ENCODE measurements at places on chromosomes 2 and 18.

DNA sequence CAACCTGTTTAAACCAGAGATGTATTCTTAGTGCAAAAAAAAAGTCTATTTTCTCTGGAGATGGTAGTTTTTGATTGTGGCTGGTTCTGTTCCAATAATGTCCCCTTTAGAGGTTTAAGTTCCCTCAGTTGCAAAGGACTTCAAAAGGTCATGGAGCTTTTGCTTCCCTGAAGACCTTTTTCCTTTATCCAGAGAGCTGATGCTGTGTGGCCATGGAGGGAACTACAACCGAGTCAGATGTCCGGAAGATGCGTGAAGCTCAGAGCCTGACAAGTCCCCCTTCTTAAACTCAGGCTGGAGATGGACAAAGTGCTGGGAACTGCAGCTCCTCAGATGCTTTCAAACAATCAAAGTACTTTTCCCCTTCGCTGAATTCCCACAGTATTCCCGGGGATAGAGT is 176.1 kb downstream of the TMEM18 start:
- DNase-seq = no peak

- no peak for DNase-seq
Observed at GRCh38 chr2:240818293-240819125, 1.5 kb downstream of the KIF1A start.

DNA sequence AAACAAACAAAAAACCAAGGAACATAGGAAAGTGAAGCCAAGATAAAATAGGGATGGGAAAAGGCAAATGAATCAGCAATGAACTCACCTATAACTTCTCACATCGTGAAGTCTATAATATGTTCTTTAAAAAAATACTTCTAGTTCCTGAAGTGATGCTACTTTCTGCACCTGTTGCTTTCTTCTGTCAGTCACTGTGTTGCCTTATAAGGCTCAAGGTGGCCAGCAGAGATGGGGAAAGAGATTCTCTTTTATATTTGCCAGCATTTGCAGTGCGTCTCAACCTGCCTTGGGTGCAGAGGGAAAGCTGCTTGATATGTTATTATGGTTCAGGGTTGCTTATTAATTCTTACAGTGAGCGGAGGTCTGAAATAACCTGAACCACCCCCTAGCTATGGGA is 14.0 kb downstream of the QPCT start:
- DNase-seq = no peak

- DNase-seq = no peak
Observed at GRCh38 chr18:51447351-51448342, 250.2 kb upstream of the MEX3C start.

DNA sequence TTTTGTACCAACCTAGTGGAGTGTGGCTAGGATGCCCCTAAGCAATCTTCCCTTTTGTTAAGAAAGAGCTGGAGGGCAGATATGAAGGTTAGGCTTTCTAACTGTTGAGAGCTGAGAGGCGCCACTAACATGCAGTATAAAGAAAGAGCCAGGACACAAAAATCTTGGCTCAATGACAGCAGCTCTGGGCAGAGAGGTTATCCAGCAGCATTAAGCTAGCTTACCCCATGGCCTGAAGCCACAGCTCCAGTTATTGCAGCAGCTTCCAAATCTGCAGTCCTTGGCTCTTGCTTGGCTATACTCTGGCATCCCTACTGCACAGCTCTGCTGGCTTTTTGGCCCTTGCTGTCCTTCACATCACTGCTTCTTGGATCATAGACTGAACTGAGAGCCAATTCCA is 213.4 kb downstream of the GPD2 start:
- no peak for DNase-seq

DNA sequence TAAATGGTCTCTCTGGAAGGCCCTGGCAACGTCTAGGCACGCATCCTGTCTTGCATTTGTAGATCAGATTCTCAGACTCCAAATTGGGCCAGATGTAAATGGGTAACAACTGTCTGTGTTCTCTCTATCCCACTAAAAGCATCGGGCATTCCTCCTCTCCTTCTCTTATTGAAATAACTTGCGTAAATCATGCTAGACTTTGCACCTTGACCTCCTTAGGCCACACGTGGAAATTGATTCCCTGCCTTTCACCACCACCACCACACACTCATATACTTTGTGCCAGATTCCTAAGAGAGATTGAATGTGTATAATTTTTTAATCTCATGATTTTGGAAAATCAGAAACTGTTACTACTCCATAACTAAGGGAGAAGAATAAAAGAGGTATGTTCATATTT is 21.3 kb downstream of the MAPRE3 start:
- no peak for DNase-seq

DNA sequence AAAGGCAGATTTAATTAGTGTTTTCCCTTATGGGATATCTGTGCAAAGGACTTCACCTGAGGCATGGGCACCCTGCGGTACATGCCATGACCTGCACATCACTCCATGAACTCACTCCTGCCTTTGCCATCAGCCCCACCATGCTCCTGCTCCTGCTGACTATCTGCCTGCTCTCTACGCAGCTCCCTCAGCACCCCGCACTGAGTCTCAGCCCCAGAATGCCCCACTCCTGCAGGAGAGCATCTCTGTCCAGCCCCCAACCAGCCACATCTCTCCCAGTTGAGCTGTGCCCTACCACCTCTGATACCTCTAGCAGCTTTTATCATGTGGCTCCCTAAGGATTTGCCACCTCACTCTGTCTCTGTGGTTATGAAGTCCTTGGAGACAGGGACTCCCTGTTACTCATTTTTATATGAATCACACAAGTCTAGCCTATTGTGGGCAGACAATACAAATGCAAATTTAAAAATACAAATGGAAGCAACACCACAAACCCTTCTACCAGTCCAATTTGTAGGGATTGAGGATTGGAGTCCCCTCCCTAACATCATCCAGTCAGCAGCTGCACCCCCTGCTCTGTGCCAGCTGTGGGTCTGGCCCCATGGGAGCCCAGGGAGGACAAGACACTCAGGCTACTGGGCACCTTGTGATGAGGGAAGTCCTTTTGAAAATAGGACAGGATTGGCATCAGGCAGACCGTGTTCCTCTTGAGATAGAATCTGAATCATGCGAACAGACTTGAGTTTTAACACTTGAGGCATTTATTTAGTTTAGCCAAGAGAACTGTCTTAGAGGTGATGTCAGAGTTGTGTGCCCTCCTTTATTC is 689.6 kb upstream of the HS6ST1 start:
- DNase-seq = no peak

GRCh38 chr18:77651441-77651840 is 401.8 kb downstream of the GALR1 start:
- no peak for DNase-seq

DNA sequence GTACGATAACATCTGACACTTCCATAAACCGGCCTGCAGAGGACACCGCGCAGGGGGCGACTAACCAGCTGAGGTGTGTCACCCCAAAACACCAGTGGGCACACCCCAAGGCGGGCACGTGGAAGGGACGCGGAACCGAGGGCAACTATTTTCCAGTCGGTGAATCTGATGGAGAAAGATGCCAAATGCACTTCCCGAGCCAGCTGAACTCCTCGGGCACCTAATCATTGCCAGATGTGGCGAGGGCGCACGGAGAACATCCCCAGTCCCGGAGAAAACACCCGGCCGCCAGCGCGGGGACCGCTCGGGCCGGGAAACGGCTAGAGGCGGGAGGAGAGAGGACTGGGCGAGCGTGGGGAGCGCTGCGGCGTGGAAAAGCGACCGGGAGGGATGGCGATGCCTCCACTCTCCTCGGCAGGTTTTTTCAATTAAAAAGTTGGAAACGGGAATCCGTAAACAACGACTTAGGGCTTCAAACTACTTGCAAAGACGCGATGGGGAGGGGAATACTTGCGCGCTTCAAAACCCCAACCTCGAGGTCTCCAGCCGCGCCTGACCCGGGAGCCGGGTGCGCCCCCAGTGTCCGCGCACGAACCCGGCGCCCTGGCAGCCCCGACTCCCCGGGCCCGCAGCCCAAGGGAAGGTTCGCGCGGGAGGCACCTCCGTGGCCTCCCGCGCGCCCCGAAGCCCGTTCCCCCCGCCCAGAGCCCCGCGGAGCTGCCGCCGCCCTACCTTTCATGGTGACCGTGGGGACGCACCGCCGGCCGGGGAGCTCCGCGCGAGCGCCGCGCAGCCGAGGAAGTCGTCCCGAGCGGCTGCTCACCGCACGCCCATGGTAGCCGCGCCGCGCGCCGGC is 497 bp downstream of the COLEC12 start:
- DNase-seq = no peak

DNA sequence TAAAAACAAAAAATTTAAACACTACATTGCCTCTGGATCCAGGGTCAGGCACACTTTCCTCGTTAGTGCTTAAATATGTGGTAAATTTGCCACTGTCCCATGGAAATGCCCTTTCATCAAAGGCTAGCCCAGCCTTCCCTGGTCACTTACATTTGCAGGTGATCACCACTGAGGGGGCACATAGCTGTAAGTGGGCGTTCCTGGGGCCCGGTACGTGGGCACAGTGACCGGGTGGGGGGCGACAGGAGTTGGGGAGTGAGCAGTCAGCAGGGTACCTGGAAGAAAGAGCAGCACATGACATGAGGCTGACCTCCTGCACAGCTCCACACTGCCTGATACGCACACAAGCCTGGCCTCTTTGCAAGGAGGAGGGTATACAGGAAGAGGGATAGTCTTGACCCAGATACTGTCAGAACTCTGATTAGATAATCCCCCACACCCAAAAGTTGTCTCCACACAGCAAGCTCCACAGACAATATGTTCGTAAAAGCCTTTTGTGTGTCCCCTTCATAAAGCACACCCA is 40.5 kb downstream of the FAM168B start:
- DNase-seq = no peak

DNA sequence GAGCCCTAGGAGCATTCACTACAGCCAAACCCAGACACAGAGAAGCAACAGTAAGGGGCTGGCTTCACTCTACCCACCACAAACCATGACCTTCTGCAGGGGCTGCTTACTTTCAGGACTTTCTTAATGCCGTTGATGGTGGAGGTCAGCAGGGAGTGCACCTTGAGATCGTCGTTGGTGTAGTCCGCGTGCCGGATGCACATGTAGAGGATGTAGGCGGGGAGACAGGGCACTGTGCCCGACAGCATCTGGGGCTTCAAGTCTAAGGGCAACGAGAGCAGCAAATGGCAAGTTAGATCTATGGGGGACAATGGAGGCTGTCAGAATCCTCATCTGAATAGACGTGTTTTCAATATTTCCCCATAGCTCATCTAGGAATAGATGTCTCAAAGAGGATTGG is 29.8 kb upstream of the ACAA2 start:
- no peak for DNase-seq

DNA sequence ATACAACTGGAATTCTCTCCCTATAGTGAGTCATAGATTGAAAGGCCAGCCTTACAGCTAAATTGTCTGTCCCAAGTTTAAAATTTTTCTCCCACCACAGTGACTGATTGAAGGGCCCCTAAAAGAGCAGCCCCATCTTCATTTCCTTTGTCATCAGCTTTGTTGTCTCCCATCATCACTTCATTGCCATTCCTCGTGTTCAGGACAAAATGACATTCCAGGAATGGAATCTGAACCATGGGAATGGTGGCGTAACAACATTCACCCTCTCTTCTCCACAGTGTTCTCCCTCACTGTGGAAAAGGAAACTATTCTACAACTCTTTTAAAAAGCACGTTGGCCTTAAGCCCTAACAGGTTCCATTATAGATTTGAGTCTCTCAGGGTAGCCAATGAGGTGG is 52.1 kb downstream of the PSTPIP2 start:
- no peak for DNase-seq

- no peak for DNase-seq
Observed at GRCh38 chr2:16713011-16713423, 47.4 kb upstream of the CYRIA start.

- DNase-seq = no peak
Observed at GRCh38 chr2:65918760-65919187, 486.4 kb upstream of the SPRED2 start.

DNA sequence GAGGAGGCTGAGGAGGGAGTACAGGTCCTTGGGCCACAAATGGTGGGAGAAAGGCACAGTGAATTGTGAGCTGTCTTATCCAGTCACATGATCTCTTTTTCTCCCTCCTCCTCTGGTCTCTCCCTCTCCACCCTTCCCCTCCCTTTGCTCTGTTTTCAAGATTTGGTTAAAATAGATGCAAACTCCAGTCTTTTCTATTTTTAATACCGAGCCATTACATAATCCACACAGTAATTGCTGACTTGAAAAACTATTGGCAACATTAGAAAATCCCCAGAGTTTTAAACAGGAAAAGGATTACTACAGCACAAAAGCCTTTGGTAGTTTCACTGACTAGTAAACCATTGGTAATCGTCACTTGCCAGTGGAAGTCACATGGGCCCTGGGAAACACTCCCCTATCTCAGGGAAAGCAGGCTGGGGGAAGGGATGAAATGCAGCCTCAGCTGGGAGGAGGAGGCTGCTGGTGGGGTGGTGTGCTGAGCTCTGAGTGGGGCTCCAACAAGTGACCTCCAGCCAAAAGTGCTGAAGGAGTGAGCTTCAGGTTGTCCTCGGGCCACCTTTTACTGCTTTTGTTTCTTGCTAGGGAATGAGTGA is 57.4 kb upstream of the PCBP1 start:
- DNase-seq = no peak

- DNase-seq = no peak
Observed at GRCh38 chr2:60033325-60033724, 520.1 kb downstream of the BCL11A start.

DNA sequence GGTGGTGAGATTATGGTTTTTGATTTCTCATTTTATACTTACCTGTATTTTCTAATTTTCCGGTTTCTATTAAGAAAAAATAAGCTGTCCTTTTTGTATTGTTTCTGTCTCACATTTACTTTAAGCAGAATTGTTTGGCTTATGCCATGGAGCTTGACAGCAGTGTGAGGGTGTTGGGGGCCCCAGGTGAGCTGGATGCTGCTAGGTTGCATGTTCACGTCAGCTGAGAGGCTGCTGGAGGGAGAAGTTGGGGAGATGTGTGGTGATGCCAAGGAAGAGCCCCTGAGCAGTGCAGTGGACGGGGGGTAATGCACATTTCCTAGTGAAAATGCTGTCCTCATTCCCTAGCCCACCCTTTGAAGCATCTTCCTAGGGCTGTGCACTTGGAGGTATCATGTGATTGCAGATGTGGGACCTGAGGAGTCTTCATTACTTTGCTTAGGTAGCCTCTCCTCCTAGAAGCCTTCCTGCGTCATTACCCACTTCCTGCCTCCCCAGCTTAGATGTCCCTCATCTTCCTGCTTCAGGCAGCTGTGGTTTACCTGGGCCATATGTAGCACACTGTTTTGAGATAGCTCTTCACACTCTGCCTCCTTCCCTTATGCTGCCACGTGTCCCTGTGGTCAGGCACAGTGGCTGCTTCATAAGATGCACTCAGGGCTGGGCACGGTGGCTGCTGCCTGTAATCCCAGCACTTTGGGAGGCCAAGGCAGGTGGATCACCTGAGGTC is 16.2 kb downstream of the ATG16L1 start:
- no peak for DNase-seq

- DNase-seq = no peak
Observed at GRCh38 chr2:121235542-121235941, 49.5 kb downstream of the TFCP2L1 start.

GRCh38 chr18:79043288-79043687 is 25.9 kb upstream of the ATP9B start:
- DNase-seq = no peak

DNA sequence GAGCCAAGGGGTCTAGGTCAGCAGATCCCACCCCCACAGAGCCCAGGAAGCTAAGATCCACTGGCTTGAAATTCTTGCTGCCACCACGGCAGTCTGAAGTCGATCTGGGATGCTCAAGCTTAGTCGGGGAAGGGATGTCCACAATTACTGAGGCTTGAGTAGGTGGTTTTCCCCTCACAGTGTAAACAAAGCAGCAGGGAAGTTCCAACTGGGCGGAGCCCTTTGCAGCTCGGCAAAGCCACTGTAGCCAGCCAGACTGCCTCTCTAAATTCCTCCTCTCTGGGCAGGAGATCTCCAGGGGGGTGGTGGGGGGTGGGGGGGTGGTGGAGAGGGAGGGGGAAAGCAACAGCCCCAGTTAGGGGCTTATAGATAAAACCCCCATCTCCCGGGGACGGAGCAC is 419.5 kb downstream of the NUP35 start:
- DNase-seq = no peak
